ENCODE measurements at places on chromosomes 6 and 20.
A peak's percentile ranks its signal among the peaks of the same experiment; 100 is the strongest.

DNA sequence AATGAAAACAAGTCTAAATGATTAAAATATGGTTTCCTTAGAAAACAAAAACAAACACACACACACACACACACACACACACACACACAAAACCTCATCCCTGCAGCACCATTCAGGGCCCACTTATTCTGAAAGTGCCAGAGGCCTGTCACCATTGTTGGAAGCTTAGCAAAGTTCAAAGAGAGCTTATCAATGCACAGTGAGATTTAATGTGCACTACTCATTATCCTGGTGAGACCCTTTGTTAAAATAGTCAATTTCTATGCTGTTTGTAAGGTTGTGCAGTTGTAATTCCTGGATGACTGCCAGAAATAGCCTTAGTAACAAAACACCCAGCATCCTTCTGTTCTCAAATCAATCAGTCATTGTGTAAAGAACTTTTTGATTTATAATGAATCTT, 482.9 kb downstream of the GRIK2 start:
- DNase-seq = no peak

DNA sequence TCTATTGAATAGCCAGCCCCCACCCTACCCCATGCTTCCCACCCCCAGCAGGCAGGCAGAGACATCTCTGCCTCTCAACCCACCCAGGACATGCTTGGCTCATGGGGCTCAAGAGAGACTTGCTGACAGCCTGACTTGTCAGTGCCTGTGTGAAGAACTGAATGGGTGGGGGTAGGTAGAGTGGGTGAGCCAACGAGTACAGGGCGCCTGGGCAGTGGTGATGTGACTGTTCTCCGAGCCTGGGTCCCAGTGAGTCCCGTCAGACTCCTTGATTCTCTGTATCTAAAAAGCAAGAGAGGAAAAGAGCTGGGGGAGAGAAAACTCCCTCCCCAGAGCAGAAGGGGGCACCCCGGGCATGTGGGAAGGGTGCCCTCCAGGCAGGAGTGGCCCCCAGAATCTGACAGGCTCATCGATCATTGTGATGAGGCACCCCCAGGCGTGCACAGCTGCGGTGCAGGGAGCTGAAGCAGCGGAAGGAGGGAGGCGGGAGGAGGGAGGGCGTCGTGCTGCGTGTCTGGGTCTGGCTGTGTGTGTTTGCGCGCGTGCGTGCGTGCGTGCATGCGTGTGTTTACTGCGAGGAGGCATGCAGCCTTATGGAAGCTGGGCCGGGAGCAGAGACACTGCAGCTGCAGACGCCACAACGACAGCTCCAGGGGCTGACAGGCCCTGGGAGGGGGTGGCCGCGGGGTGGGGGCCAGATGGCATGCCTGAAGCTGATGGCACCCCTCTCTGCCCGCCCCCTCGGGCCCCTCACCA, 40.2 kb downstream of the FOXP4 start:
- no peak for DNase-seq

GRCh38 chr6:42890311-42891198, 11.1 kb downstream of the RPL7L1 start:
- peak; percentile 87 for DNase-seq

DNA sequence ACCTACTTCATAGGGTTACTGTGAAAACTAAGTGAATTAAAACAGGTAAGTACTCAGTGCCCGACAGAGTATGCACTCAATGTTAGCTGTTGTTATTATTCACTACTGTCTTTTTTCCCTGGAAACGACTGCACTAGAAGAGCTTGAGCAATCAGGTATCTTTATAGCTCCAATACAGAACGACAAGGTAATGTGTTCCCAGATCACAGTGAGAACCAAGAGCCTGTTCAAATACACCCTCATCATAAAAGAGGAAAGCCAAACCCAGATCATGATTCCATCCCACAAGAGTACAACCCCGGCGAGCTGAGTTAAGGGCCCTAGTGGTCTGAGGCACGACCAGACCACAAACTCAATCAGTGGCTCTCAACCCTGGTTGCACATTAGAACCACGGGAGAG, 9.8 kb downstream of the MRPS18A start:
- DNase-seq = no peak

DNA sequence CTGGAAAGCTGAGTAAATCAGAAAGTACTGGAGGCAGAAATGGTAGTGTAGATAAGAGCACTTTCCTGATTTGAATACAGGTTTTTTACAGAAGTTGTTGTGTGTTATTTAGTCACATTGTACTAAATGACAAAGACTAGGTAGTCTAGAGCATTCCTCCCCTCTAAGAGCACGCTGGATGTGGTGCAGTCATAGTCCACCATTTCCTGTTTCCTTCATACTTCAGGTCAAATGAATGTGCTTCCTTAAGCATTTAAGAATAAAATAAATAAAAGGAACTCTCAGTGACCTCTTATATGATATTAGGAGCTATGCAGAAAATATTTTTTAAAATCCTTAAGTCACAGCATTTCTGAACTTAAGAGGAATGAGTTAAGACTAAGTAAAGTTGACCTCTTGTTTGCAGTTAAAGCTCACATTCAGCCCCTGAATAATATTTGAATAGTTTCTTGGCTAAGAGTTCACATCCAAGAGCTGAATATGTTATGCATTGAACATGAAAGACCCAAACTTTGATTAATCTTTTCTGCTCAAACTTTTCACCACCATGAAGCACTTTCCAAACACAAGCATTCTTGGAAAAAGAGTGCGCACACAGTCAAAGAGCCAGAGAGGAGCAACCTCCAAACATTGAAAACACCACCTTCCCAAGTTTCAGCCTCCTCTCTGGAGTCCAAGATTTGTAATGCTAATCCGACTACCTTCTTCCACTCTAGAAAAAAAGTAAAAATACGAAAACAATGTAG, 53.4 kb upstream of the TMEM30A start:
- no peak for DNase-seq

DNA sequence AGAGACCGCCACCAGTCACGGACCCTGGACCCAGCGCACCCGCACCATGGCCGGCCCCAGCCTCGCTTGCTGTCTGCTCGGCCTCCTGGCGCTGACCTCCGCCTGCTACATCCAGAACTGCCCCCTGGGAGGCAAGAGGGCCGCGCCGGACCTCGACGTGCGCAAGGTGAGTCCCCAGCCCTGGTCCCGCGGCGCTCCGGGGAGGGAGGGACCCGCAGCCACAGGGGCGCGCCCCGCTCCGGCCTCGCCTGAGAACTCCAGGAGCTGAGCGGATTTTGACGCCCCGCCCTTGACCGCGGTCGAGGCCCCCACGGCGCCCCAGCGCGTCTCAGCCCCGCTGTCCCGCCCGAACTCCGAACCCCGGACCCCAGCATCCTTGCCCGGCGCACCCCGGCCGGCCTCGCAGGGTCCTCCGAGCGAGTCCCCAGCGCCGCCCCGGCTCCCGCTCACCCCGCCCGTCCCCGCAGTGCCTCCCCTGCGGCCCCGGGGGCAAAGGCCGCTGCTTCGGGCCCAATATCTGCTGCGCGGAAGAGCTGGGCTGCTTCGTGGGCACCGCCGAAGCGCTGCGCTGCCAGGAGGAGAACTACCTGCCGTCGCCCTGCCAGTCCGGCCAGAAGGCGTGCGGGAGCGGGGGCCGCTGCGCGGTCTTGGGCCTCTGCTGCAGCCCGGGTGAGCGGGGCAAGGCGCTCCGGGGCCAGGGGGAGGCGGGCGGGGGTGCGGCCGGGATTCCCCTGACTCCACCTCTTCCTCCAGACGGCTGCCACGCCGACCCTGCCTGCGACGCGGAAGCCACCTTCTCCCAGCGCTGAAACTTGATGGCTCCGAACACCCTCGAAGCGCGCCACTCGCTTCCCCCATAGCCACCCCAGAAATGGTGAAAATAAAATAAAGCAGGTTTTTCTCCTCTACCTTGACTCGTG, at the start of gene OXT:
TSS of gene OXT (plus strand) at position 11 of the 920 bp plus-strand sequence. CDS start at position 47, 36 bp downstream.
- peak; percentile 57 for DNase-seq

GRCh38 chr6:169807229-169807628, 55.8 kb downstream of the ERMARD start:
- no peak for DNase-seq

DNA sequence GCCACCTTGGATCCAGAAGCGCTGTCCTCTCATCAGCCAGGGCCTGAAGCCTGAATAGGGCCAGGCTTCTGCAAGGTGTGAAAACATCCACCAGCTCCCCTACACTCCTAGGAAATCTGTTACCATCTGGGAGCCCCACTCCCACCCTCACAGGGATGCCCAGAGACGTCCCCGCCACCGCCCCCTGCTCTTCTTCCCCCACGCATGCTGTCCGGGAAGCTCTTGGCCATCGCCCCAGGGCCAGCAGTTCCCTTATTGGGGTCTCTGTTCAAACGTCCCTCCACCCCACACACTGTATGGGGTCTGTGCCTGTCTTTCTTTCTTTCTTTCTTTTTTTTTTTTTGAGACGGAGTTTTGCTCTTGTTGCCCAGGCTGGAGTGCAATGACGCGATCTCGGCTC, 3.8 kb downstream of the RGS19 start:
- no peak for DNase-seq

- no peak for DNase-seq
Measured at GRCh38 chr20:56173438-56173837, 75.1 kb upstream of the MC3R start.

DNA sequence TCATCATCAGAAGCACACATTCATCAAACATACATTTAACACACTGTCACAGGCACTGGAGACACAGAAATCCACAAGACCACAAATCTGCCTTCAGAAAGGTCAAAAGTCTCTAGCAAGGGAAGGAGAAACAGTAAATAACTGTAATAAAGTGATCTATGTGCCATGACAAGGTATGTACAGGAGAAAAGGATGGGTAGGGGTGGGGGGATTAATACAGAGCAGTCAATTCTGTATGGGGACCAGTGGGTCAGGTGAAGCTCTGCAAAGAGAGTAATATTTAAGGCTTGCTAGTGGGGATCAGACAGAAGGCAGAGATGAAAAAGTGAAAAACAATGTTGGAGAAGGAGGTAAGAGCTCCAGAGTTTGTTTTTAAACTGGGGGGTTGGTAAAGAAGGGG, 32.6 kb downstream of the ELOVL5 start:
- no peak for DNase-seq

GRCh38 chr20:15619341-15619740, 953.9 kb downstream of the KIF16B start:
- no peak for DNase-seq

GRCh38 chr6:165685302-165685701, 22.3 kb upstream of the PDE10A start:
- DNase-seq = no peak

- no peak for DNase-seq
Measured at GRCh38 chr20:41364967-41365765, 1.5 kb downstream of the EMILIN3 start.

DNA sequence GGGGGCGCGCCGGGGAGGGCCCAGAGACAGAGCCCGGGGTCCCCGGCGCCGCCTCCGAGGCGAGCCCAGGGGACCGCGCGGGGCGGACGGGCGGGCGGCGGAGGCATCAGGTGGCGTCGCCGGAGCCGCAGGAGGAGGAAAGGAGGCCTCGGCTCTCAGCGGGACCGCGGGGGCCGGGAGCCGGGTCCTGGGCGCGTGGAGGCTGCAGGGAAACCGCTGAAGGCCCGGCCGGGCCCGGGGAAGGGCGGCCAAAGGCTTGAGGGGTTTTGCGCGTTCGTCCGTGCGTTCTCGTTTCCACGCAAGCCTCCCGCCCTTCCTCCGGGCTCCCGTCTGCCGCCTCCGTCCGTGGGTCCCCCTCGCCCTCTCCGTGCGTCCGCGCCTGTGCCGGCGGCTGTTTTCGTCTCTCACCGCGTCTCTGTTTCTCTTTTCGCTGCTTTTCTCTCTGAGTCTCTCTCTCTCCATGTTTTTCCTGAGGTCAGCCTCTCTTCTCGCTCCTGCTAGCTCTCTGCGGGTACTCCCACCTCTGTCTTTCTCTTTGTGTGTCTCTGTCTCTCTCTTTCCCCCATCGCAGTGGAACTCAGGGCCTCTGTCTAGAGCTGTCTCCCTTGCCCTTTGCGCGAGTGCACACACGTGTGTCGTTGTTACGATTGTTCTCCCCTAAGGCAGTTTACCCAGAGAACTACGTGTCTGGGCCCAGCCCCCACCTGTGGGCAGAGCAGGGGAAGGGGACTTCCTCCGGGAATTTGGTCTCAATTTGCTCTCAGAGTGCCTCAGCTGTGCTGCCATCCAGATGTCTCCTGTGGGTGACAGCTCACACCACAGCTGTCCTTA, 2.1 kb downstream of the IRF4 start:
- no peak for DNase-seq

GRCh38 chr6:157225575-157225995, 97.7 kb downstream of the TMEM242 start:
- no peak for DNase-seq

GRCh38 chr6:15875797-15876196, 213.0 kb upstream of the DTNBP1 start:
- DNase-seq = no peak

GRCh38 chr20:46973766-46974165, 79.1 kb downstream of the EYA2 start:
- DNase-seq = no peak
